Heart left ventricle (tissue), 16 donors: ENCODE measurements at places on chromosomes 16 and 17. TPM values are rescaled to one million over a fixed set of nuclear protein-coding genes. Genes with fewer than 3 reads are reported as not detected.

The SETD6 gene
- 10.1 TPM for total RNA-seq

GRCh38 chr16:13561291-13562070, 358.5 kb upstream of the ERCC4 start:
- no peak for DNase-seq

GRCh38 chr17:1414001-1414574, 14.1 kb upstream of the YWHAE start:
- no peak for DNase-seq

GRCh38 chr16:84774810-84775209, 45.0 kb upstream of the CRISPLD2 start:
- no peak for DNase-seq

The C16orf92 gene
- not detected for total RNA-seq

- peak; percentile 58 for DNase-seq
These were observed 11.9 kb upstream of the GSDMA start for GRCh38 chr17:39950871-39951348.

The TCF25 gene
- 115 TPM for total RNA-seq

DNA sequence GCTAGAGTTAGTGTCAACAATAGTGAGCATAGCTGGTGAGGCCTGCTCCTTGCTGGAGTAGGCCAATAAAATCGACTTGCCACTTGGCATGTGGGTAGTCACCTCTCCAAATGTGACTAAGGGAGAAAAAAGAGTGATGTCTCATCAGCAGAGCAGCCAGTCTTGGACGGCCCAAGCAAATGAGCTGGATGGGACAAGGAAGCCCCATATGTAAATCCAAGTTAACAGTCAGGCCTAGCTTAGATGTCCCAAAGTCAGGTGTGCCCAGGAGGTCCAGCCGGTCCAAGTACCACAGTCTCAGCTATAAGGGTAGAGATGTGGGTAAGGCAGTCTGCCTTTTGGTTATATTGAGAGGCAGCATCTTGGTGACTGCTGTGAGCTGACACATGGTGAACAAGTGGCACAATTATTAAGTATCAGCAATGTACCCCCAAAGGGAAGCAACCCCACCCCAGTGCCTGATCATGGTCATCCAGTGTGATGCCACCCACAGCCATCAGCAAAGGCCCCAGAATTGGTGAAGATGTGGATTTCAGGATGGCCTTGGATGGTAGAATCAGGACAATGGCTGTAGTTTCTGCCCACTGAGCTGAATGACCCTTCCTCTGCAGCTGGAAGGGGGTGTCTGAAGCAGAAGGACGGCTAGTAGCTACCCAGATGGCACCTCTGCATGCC, 83.4 kb downstream of the TNFRSF13B start:
- no peak for DNase-seq

DNA sequence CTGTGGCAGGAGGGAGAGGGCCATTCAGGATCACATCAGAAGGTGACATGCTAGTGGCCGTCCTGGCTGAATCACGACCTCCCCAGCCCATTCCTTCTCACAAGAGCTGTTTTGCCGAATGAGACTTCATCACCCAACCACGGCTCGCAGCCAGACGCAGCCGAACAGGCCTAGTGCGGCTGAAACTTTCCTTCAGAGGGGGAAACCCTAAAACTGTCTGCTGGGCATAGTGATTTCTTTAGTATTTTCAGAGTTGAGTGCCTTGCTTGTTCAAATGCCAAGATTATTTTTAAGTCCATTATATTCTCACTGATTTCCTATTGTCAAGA, 343.7 kb downstream of the CPPED1 start:
- no peak for DNase-seq
